ENCODE measurements at places on chromosomes 7 and 10.

DNA sequence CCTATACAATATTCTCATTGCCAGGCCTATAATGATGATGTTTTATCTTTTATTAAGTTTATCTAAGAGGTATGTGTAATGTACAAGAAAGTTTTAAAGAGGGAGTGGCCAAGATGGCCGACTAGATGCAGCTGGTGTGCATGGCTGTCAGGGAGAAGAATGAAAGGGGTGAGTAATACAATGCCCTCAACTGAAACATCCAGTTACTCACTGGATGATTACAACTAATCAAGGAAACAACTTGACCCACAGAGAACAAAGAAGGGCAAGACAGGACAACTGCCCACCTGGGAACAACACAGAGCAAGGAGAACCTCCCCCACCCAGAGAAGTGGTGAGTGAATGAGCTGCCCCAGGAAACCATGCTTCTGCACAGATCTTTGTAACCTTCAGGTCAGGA, 880.0 kb upstream of the LRRTM3 start:
- no peak for DNase-seq

- DNase-seq, result no peak
Measured at GRCh38 chr10:131692176-131692575, 208.6 kb upstream of the PPP2R2D start.

GRCh38 chr7:151735851-151736402, 141.0 kb downstream of the PRKAG2 start:
- no peak for DNase-seq

DNA sequence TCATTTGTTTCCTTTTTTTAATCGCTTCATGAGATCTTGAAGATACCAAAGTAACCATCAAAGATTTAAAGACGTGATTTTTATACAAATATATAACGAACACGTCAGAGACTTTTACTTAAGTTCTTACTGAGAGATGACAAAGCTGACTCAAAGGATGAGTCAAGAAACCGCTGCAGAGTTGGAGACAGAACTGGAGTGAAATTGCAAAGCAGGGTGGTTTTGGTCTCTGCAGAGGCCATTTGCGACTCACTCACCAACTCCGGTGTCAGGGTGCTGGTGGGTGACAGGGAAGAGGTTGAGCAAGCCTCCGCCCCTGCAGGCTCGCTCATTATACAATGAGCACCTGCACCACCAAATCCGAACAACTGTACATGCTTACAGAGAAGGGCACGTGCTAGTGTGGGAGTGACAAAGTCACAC, 75.2 kb downstream of the DNAJB6 start:
- DNase-seq, result no peak

DNA sequence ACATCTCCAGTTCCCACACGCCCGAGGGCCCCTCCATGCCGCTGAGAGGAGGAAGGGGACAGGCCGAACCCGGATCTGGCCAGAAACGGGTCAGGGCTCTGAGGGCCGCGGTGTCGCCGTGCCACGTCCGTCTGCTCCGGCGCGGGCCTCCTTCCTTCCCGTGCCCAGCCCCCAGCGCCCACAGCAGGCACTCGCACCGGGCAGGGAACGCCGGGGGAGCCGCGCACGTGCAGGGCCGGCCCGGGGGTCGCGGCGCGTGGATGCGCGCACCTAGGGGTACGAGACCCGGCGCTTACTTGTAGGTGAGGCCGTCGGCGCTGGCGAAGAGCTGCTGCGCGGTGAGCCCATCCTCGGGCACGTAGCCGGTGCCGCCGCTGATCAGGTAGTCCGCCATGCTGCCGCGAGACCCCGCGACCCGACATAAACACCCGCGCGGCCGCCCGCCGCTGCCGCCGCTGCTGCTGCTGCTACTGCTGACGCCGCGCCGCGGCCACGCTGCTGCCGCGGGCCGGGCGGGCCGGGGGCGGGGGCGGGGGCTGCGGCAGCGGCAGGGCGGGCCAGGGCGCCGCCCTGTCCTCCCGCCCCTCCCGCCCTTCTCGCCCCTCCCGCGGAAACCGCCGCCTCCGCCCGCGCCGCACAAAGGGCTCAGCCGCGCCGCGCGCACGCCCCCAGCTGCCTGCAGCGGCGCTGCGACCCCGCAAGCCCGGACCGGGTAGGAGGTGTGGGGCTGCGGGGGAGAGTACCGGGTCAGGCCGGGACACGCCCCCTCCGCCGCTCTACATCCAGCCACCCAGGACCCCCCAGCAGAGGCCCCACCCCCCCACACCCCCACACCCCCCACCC, 4.1 kb downstream of the IMPDH1 start:
- peak; percentile 47 for DNase-seq

GRCh38 chr7:47587351-47587750, 5.4 kb upstream of the TNS3 start:
- DNase-seq, result no peak

DNA sequence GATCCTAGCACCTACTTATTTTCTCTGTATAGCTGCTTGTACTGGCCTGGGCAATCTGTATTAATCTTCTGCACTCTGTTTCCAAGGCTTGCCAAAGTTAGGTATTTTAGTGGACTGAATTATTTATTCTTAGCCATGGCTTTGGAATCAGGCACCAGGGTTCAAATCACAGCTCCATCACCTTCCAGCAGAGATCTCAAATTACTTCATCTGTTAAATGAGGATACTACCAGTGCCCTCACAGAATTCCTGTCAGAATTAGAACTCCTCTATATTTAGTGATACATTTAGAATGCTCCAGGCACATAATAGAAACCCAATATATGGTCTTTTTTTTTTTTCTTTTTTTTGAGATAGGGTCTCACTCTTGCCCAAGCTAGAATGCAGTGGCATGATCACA, 17.6 kb downstream of the ARMH3 start:
- DNase-seq, result no peak

DNA sequence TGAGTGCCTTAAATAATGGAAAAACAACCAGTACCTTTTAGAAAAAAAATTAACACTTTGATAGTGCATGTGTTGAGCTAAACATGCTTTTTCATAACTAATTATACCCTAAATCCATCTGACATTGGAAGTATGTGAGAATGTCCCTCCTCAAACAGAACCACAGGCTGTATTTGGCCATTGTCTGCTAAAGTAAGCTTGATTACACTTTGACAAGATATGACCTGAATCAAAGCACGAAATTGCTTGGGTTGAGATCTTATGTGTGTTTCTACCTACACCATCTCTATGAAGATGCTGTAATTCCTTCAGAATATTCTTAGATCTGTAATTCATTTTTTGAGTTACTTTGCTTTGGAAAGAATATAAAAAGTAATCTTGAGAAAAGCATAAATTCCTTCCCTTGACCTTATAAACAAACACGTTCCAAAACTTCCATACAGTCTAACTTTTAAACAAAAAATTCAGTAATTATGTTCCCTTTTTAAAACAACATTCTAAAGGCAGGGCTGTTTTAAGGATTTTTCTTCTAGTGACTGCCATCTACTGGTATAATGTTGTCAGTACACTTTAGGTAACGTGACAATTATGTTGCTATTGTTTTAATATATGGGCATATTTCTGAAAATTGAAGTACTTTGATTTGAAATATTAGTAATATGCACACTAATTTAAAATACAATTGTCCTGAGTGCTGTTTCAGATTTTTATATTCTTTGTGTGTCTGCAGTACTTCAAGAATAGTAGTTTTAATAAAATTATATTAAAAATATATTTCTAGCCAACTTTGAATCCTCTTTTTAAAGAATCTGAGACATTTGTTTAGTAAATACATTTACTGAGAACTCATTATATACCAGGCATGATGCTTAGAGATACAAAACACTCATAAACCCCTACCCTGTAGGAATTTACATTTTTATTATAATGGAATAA, 20.9 kb downstream of the CD36 start:
- peak; percentile 74 for DNase-seq

GRCh38 chr7:139361523-139361922, 1.8 kb downstream of the LUC7L2 start:
- no peak for DNase-seq

- no peak for DNase-seq
Measured at GRCh38 chr7:134454277-134454676, 4.6 kb downstream of the AKR1B1 start.

GRCh38 chr10:131841131-131841660, 59.6 kb upstream of the PPP2R2D start:
- no peak for DNase-seq

DNA sequence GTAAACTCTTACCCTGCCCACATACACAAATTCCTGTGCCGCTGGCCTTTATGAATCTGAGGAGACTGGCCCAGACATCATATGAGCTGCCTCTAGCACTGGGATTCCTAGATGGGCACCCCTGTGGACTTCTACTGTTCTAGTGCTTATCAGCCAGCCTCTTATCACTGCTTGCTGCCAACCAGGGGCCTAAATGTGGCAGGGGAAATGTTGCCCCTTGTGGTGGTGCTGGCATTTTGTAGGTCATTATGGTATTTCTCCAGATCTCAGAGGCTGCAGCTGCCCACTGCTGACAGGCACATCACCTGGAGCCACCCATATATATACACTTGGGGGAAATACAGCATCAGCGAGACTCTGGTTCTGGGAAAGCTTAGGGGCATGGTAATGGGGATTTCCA, 5.4 kb downstream of the SFR1 start:
- peak; percentile 79 for DNase-seq

DNA sequence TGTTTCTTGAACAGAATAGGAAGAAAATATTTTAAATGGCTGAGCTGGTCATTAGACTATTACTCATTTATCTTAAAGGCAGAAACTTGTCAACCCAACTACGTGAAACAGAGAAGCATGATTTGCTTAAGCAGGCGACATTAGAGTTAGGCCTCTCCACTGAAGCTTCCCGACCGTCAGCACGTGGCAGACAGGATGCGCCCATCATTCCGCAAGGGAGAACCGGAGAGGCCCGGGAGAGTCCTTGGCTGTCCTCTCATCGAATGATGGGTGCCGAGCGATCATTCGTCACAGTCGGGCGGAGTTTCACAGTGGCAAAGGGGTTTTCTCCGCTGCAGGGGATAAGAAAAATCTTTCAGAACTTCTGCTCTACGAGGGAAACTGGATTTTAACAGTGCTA, 11.8 kb downstream of the BRI3 start:
- DNase-seq, result no peak

DNA sequence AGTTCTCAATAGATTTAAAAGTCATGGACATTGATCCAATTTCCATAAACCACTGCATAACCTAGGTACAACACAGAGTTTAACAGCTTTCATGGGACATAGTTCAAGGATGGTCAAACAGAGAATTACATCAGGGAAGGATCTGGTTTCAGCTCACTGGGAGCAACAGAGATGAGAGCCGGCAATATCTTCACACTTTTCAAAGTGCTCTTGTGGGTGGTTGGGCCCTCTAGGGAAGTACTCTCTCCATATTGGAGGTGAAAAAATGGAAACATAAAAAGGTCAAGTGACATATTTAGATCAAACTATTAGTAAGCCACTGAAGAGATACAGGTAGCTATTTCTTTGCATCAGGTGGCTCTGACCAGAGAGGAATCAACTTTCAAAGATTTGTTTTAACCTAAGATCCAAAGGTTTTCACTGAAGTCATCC, 61.8 kb upstream of the LRRN3 start:
- DNase-seq, result no peak

GRCh38 chr7:151631570-151631952, 111.9 kb upstream of the RHEB start:
- DNase-seq, result peak; percentile 56

- DNase-seq, result no peak
Measured at GRCh38 chr10:101892782-101893391, 49.3 kb upstream of the KCNIP2 start.

GRCh38 chr10:70053218-70053840, 683 bp downstream of the MACROH2A2 start:
- DNase-seq, result no peak

DNA sequence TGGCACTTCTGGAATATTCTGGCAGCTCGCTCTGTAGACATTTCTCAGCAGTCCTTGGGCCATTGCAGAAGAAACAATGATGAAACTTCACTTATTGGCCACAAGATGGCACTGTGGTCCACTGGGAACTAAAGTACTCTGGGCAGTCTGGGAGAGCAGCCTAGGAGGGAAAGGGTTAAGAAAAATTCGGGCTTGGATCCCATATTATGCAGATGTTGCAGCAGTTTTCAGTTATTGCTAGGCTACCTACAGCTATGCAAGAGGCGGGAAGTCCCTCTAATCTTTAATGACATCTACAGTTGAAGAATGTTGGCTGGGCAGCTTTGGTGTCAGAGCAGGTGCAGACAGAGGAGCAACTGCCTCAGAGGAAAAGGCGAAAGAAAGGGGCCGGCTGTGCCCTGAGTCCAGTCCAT, 201.7 kb upstream of the PRSS58 start:
- peak; percentile 92 for DNase-seq

DNA sequence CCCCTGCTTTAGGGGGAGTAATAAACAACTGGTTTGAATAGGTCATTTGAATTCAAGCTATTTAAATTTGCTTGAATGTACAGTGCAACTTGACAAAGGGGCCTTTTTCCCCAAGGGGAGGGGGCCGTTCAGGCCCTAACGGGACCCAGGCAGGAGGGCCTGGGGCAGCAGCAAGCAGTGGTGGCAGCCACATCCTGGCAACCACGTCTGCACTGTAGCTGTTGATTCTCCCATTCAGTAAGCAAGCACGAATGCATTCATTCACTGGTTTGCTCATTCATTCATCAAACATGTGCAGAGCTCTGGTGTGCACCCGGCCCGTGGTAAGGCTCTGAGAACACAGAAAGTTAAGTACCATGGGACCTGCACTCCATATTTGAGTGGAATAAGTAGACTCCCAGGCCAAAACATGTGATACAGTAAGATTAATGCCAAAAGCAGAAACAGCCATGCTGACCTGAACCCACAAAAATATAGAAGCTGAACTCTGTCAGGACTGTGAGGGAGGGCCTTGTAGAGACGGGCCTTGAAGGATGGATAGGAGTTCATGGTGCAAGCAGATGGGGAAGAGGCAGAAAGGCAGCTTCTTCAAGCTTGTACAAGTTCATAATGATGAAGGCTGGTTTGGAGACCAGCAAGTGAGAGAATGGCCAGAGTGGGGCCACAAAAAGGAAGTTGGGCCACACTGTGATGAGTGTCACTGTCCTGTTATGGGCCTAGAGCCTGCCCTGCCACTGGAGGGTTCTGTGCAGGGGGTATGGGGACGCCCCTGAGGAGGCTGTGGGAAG, 29.3 kb upstream of the C10orf53 start:
- no peak for DNase-seq

DNA sequence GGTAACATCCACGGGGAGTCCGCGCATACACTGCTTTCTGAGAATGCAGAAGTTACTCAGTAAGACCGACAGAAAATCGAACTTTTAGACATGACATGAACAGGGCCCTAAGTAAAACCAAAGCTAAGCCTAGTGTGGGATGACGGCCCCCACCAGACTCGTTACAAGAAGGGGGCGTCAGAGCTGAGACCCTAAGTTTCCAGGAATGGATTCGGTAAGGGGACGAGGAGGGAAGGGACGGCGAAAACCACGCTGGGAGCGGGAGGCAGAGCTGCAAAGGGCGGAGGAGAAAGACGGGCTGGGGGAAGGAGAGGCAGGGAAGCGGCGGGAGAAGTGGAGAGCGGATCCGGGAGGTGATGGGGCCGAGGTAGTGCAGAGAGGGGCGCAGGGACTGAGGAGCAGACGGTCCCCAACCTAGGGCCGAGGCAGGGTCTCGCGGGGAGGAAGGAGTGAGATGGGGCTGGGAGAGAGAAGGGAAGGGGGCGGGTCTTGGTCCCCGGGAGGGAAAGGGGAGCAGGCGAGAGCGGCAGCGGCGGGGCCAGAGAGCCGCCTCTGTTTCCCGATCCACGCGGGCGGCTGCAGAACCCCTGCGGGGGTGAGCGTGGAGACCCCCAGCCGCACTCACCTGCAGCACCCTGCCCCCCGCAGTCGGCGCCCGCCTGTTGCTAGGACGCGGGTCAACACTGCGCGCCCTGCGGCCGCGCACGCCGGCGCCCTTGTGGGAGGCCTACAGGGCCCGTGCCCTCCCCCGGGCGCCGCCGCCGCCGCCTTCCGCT, 513 bp downstream of the ODAD2 start:
- DNase-seq, result no peak

Measured in hematopoietic multipotent progenitor cell treated with erythropoietin and hydrocortisone succinate and interleukin-3 and kit ligand, for 8 days (in vitro differentiated cells).